ENCODE measurements at places on chromosomes 7 and 10.

DNA sequence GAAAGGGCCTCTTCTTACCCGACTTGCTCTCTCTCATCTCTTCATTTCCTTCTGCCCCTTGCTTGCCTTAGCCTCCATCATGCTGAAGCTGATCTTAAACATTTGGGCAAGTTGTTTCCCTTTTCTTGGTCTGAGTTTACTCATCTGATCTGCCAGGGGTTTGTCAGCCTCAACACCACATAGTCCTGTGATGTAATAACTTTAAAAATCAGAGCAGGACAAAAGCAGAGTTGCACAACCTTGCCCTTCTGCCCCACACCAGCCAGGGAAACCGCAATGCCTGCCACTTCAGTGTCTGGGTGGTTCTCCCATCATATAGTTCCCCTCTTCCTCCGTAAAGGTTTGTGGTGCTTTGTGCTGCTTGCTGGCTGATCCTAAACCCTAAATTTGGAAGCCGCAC, 9.9 kb upstream of the LIPM start:
- no peak for DNase-seq

DNA sequence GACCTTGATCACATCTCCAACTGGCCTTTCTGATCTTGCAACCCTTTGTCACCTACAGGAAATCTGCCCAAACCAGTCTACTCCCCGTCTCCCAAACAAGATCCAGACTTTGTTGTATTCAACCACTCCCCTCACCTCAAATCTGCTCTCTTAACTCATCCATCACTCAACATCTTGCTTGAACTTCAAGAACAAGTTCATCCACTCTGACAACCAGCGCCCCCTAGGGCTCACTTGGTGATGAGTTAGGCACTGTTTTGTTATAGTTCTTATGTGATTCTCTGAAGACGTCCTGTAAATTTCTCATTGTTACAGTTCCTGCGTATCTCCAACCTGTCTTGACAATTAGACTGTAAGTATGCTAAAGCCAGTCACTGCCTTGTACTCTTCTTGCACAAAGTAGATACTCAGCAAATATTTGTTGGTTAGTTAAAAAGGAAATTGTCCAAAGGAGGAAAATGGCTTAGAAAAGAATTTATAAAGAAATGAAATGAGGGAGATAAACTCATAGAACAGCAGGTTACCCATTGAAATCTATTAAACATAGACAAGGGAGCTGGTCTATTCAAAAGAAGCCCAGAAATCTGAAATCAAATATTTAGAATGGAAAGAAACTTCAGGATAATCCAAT, 5.3 kb downstream of the FRMD4A start:
- DNase-seq, result no peak

DNA sequence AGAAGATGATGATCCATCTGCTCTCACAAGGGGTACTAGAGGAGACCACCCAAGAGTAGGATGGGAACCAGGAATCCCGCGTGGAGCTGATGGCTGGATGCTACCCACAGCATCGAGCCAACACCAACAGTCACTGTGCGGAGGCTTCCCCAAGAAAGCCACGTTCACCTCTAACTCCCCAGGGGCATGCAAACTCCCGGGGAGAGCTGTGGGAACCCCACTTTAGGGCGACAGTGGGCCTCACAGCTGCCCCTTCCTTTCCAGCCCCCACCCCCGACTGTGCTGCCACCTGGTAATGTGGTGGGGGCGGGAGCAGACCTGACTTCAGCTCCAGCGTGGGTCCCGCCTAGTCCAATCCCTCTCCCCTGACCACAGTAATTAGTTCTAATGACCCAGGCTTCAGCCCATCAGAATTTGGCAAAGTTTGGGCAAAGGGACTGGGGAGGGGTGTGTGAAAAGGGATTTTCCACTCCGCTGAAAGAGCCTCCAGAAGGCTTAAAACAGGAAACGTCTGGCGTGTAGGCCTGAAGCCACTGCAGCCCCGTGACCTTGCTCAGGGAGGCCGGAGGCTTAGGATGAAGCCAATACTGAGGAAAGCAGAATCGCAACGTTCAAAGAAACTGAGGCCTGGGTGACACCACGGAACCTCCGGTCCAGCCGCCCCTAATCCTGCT, 20.3 kb downstream of the ASB13 start:
- no peak for DNase-seq

- no peak for DNase-seq
Observed at GRCh38 chr7:44189286-44189992, at the start of gene GCK. GCK (minus strand) TSS chr7:44189439; CDS start chr7:44188953, 486 bp downstream.

DNA sequence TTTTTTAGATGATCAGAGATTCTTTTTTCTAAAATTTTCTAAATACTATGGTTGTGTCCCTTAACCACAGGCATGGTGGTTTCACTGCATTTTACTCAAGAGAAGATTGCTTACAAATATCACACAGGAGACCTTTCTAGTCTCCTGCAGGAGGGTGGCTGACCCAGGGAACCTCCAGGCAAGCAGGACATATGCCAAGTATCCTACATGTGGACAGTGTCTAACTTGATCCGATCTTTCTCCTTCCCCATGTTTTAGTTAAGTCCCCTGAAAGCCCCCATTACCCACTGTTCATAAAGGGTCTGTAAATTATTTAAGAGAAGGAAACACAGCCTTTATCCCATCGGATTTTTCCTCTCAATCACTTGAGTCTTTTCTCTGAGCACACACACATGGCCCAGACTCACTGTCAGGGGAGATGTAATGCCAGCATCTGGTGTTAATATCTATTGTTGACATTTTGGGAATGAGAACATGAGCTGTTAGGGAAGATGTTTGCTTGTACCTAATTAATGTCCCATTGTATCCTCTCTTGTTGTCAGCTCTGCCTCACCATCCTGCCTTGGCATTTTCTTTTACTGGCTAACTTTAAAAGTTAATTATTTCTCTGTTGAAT, 755.2 kb downstream of the AUTS2 start:
- no peak for DNase-seq

DNA sequence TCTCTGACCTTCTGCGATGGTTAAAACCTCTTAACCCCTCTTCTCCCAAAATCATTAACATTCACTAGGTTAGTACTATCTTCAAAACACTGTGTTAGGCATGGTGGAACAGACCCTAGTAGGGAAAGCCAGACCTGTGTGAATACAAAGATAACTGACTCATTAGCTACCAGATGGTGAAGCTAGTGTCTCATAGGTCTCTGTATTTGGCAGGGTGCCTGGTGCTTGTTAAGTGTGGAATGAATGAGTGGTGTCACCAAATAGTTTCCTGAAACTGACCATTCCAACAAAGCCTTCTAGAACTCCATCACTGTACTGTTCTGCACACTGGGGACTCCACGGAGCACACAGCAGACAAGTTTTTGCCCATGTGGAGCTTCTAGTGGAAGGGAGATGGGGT, 27.7 kb upstream of the TM9SF3 start:
- peak; percentile 96 for DNase-seq

DNA sequence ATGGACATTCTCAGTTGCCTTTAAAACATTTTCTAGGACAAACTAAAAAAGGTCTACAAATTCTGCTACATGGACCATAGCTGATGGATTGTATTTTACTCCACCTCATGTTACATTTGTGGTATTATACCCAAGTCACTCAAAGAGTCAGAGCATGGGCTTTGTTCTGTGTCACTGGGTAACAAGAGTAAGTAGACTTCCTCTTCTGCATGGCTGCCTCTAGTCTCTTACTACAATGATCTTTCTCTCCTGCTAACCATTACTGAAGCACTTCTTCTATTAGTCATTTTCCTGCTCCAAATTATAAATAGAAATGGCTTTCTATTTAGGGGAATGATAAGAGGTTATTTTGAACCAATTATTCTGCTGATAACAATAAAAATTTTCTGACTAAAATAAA, 727.4 kb upstream of the NRP1 start:
- peak; percentile 66 for DNase-seq

- DNase-seq, result no peak
Observed at GRCh38 chr10:17851611-17852010, 42.5 kb downstream of the MRC1 start.

GRCh38 chr10:97684866-97685394, 2.1 kb downstream of the AVPI1 start:
- DNase-seq, result no peak

DNA sequence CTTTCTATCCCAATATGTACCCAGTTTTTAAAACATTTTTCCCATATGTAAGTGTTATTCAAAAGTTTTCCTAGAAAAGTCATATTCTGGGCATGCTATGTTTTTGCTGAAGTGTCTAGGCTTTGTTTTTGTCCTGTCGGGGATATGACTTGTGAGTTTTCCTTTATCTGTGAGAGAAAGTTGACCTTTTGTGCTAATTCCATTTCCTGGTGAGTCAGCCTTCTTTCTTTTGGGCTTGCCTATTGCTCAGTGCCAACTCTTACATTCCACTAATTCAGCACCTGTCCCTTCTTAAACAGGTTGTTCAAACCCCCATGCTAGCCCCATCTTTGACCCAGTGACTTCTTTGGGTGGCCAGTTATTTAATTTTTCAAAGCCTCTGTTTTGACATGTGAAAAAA, 146.2 kb downstream of the AHR start:
- DNase-seq, result peak; percentile 24

GRCh38 chr10:11865561-11865960, 42.4 kb downstream of the PROSER2 start:
- DNase-seq, result no peak

DNA sequence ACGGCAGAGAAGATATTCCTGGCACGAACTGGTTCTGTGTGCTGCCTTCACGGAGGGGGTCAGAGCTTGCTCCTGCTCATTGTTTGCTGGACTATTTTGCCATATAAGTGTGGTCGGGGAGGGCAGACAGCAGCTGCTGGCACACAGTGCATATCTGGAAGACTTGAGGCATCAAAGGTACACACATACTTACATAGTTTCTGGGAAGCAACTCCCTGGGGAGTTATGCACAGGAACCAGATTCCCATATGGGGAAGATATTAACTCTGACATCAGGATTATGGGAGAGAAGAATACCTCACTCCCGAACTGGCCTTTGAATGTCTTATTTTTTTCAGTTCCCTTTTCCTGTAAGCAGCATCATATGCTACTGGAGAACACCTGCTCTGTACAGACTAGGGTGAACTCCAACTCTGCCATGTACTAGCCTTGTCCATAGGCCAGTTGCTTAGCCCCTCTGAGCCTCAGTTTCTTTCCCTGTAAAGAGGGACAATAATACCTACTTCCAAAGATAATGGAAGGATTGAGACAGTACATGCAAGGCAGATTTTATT, 41.5 kb downstream of the LGI1 start:
- DNase-seq, result no peak

GRCh38 chr7:30973791-30974604, 10.2 kb downstream of the GHRHR start:
- DNase-seq, result no peak

DNA sequence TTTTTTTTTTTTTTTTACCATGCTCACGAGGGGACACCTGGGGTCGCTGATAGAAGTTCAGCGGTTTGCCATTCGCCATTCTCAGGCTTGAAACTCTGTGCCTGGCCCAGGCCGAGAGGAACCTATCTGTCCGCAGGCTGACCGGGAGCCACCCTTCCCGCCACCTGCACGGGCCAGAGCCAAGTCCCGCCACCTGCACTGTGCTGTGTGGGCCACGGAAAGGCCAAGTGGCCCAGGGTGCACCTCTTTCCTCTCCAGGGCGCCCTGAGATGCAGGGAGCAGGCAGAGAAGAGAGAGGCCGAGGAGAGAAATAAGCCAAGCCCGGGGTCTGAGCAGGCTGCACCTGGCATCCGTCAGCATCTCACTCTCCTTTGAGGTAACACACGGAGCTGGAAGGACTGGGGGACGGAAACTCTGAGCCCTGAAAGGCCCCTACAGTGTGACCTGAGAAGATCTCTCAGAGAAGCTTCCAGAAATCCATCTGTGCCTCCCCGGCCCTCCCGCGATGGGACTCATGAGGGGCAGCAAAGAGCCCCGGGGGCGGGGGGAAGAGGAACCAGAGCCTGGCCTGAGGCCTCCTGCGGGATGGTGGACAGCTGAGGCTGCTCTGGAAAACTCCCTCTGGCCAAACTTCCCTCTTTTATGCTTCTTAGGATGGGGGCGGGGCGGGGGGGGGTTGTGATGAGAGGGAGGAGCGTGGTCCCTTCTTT, 46.6 kb downstream of the PRKAG2 start:
- DNase-seq, result no peak

- no peak for DNase-seq
Observed at GRCh38 chr7:121872831-121873288, at the start of gene PTPRZ1. PTPRZ1 (plus strand) TSS chr7:121873161; CDS start chr7:121873500, 339 bp downstream.

GRCh38 chr7:2640482-2640830, 8.7 kb downstream of the TTYH3 start:
- DNase-seq, result no peak

DNA sequence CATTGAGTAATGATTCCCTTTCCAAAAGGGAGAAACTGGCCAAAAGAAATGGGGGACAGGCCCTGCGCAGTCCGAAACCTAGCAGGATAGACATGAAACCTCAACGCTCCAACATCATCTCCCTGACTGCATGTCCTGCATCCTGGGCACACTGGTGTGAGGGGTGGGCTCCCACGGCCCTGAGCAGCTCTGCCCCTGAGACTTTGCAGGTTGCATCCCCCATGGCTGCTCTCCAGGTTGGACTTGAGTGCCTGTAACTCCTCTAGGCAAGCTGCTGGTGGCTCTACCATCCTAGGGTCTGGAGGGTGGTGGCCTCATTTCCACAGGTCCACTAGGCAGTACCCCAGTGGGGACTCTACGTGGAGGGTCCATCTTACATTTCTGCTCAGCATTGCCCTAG, 16.3 kb upstream of the CRYGN start:
- no peak for DNase-seq

DNA sequence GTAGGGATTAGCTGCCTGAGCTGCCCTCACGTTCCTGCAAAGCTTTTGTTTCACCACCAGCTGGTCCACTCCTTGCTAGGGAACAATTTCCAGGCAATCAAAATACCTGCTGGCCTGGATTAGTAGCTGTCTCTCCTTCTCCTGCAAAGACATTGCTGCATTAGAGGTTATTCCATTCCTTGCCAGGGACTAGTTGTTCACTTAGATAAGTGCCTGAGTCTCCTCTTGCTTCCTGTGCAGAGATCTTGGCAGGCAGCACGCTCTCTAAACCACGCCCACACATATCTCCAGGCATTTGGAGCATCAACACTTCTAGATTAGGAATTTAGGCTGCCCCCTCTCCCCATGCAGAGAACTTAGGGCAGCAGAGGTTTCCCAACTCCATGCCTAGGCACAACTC, 150.4 kb upstream of the SMIM30 start:
- no peak for DNase-seq

- no peak for DNase-seq
Observed at GRCh38 chr7:13749636-13750035, 239.8 kb downstream of the ETV1 start.

- DNase-seq, result no peak
Observed at GRCh38 chr7:108454674-108455550, 1.3 kb downstream of the NRCAM start.

GRCh38 chr7:116315803-116316202, 105.5 kb downstream of the TES start:
- no peak for DNase-seq

GRCh38 chr7:81714306-81714705, 55.5 kb downstream of the HGF start:
- no peak for DNase-seq

- no peak for DNase-seq
Observed at GRCh38 chr7:32259931-32260596, 189.9 kb upstream of the PDE1C start.

GRCh38 chr10:110042181-110042580, 34.4 kb downstream of the ADD3 start:
- peak; percentile 80 for DNase-seq

GRCh38 chr10:114691442-114691941, 33.4 kb upstream of the ABLIM1 start:
- peak; percentile 23 for DNase-seq

All from kidney glomerular epithelial cell (primary cell).